ENCODE measurements at places on chromosomes 2 and 18.
A peak's percentile ranks its signal among the peaks of the same experiment; 100 is the strongest.

- DNase-seq: no peak
These were observed 106.4 kb upstream of the HNMT start for GRCh38 chr2:137857881-137858280.

GRCh38 chr2:86066007-86066578, 39.6 kb downstream of the POLR1A start:
- DNase-seq: no peak

DNA sequence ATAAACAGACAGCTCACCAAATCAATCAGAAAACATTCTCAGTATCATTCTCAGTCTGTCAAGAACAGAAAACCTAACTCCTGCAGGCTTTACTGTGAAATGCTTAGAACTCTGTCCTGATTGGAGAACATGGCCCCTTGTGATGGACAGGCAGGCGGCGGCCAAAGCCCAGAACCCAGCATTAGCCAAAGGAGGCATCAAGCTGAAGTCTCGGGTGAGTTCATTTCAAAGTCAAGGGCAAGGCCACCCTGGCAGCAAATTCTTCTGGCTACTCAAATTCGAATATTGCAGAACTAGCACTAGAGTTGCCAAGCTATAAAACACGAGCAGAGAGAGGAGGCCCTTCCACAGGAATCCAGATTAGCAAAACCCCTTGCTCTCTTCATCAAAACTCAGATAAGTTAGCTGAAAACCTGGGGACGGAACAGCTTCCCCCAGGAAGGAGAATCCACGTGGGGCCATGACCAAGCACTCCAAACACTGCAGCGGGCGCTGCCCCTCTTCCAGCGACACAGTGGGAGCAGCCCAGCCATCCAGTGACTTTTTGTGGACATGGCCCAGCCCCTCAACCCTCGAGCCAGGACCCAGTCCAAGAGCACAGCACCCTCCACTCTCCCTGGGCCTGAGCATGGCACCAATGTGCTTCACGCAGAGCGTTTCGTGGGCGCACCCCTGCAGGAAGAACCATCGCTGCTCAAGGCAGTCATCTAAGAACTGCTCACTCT, 98.6 kb downstream of the HDAC4 start:
- peak; percentile 29 for DNase-seq

- no peak for DNase-seq
These were observed 40.6 kb downstream of the XRCC5 start for GRCh38 chr2:216149741-216150140.

DNA sequence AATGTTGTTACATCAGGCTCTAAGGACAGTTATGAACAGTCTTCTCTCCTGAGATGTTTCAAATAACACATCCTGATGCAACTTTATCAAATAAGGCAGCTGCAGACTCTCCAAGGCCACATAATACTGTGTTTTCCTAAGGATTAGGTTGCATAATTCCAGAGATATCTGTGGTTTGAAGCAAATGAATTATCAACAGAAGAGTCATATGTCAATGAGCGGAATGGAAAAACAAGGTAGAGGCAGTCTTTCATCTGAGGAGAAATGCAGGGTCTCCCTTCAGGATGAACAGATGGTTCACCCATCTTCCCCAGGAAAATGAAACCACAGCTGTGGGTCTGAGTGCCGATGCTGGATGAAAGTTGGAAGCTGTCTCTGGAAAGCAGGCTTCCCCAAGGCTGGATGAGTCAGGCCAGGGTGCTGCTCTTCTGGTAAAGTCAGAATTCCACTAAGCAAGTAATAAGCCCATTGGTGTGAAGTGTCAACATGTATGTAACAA, 22.2 kb downstream of the LYG1 start:
- DNase-seq: no peak

DNA sequence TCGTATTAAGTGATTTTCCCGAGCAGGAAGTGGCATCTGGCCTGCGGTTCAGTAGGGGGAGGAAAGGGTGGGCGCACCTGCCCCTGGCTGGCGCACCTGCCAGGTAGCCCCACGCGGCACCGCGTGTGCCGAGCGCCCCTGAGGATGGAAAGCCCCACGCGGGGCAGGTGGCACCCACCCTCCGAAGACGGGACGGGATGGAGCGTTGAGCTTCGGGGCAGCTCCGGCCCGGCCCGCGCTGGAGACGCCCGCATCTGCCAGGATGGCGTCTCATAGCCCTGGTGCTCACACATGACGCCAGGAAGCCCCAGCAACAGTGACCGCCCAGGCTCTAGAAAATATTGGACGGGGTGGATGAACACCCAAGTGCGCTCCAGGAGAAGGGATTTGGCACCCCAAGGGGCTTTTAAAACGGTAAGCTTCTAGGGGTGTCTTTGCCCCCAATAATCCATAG, 2.5 kb upstream of the NFATC1 start:
- DNase-seq: peak; percentile 70

GRCh38 chr18:5894611-5895298, 567 bp downstream of the TMEM200C start:
- DNase-seq: peak; percentile 73

DNA sequence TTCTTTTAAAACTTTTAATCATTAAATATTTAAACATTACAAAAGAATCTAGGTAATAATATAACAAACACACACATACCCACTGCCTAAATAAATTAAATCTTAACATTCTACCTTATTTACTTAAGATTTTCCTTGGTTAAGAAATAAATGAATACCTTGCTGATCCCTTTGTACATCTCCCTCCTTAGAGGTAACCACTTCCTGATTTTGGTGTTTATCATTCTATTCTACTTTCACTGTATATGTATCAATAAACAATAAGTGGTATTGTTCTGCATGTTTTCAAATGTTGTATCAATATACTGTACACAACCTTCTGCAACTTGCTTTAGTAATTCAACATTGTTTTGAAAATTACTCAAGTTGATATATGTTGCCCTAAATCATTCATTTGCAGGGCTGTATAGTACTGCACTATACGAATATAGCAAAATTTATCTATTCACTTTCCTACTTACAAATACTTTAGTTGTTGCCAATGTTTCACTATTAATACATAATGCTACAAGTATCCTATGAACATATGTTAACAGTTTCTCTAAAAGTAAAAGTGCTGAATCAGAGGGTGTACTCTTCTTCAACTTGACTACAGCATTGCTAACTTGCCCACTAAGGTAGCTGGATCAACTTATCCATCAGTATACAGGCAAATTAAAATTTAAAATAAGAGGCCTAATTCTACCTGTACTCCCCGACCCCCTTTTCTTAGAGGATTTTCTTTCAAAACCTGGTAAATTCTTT, 65.8 kb downstream of the MEMO1 start:
- no peak for DNase-seq

DNA sequence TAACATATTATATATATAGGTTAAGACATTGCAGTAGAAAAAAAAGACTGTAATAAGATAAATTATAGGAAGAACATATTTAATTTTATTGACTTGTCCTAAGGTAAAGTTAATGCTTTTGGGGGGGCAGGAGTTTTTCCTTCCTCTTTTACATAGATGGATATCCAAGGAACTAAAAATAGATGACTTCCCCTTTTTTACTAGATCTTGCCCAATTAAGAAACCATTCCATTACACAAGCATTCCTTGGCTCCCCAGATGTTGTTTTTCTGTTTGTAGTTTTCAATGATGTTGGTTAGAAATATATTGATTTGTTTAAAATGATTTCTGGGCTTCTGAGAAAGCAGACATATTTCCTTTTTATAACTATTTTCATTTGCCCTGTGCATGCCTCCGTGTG, 22.4 kb upstream of the PMAIP1 start:
- no peak for DNase-seq

DNA sequence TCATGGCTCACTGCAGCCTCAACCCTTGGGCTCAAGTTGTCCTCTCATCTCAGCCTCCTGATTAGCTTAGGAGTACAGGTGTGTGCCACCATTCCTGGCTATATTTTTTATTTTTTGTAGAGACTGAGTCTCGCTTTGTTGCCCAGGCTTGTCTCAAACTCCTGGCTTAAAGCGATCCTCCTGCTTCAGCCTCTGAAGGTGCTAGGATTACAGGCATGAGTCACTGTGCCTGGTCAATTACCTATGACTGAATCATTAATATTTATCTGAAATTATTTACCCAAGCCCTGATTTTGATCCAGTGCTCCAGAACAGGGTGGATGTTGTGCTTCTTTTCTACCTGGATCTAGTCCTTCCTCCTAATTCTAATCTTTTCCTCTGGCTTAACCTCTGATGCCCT, 87.8 kb downstream of the MAP2 start:
- no peak for DNase-seq

- no peak for DNase-seq
These were observed 159.5 kb downstream of the L3MBTL4 start for GRCh38 chr18:6255116-6255705.

Measured in right forelimb (tissue), 1 donor.